GM23248 (cell line): ENCODE measurements at places on chromosomes 2 and 18.

DNA sequence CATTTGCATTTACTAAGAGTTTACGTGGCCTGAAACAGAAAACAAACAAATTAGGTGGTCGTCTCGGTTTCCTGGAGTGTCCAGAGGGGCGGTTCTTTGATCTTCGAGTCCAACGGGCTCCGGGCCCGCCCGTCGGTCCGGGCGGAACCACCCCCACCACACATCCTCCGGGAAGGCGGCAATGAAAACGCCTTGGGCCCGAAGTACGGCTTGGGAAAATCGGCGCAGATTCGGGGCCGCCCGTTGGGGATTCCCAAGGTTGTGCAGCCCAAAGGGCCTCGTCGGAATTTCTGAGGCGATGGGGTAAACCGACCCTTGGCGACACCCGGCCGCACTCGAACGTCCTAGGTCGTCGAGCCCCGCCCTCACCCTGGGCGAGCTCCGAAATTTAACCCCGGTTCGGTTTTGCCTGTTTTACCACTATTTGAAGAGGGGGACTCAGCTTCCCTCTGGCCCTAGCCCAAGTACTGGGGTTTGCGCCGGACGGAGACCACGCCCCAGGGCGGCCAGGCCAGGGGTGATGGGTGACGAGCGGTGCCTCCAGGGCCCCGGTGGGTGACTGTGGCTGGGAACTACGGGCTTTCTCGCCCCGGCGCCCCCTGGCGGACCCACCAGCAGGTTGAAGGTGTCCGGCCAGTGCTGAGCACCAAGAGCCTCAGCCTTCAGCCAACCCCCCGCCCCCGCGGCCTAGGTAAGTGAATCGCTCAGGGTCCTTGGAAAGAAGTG is 1.9 kb upstream of the CFAP53 start:
- DNase-seq: peak; percentile 82

- no peak for DNase-seq
Measured at GRCh38 chr2:240936106-240936505, 30.0 kb downstream of the CROCC2 start.

DNA sequence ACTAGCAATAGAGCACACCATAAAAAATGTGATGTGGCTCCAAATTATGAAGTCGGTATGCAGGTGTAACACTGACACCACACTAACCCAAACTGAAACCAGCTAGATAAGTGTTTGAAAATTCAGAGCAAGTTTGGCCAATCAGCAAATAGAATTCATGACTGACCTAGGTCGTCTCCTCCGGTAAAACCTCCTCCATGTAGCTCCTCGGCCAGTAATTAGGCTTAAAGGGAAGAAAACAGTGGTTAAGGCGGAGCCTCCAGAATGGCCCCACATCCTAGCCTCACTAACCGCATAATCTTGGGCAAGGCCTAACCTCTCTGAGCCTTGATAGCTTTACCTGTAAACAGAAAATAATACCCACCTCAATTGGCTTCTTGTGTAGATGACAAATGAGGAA is 30.1 kb downstream of the C1D start:
- no peak for DNase-seq

DNA sequence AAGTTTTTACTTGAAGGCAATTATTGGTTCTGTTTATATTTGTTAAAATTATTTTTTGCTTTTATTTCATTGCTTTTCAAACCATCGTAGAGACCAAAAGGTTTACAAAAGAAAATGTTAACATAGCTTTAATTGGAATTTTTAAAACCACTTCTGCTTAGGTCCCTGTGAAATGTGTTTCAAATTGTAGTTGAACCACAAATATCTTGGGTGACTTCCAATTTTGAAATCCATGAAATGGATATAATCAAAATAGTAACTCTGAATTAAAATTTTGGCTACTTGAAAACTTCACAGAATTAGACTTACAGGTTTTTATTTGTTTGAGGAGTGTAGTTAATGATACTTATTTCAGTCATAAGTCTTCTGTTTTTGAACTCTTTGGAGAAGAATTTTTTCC is 3.1 kb upstream of the SPAG16 start:
- peak; percentile 52 for DNase-seq

- DNase-seq: no peak
Measured at GRCh38 chr2:62511636-62512035, 5.6 kb upstream of the TMEM17 start.

DNA sequence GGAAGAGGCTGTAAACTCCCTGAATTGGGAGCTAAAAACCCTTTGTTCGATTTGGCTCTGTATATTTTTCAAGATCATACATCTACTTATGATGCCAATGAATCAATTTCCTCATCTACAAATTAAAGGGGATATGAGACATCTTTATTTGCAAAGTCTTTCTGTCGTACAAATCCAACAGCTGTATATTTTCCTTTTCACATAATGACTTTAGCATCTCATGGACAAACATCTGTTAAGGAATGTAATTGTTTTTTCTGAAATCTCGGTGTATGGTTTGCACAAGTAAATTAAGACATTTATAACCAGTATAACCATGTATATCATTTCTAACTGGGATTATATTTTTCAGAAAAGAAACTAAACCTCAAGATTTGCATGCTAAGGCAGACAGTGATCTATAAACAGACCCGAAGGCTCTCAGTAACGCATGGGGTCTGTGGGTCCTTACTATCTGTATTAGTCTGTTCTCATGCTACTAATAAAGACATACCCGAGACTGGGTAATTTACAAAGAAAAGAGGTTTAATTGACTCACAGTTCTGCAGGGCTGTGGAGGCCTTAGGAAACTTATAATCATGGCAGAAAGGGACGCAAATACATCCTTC is 130.8 kb downstream of the SLC8A1 start:
- DNase-seq: no peak

GRCh38 chr2:109197491-109198418 is 68.8 kb downstream of the SH3RF3 start:
- no peak for DNase-seq

DNA sequence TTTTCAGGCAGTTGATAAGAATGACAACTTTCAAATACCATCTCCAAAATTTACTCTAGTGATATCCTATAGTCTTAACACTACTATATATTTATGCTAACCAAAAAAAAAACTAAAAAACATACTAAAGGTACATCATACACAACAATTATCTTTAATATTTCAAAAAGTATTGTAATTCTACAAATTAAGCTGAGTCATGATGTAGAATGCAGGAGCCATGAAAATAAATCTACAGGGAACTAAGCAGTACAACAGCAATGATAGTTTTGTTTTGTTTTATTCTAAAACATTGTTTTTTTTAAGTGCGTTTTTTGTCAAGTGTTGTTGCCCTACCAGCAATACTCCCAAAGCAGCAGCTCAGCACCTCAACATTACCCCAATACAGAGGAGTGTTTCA is 314.3 kb downstream of the FSIP2 start:
- no peak for DNase-seq

DNA sequence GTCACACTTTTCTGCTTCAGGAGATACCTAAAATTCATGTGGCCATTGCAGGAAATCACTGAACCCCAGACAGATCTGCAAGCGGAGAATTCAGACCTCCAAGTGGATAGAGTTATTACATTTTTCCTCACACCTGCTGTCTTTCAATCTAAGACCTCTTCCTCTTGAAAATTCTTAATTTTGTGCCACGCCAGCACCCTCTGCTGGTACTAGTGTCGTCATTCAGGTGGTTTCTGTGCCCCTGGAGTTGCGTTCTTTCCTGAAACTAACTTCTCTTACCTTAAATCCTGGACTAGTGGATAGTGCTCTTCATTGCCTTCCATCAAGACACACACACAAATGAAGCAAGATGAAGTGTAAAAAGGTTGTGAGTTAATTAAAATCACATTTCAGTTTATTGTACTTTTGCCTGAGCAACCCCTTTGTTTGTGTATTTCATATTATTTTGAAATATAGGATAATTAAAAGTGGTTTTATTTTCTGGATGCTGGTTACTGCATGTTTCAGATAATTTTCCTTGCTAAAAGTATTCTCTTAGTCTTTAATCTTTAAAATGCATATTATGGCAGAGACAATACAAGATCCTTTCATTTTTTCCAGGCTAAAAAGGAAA is 1.6 kb upstream of the DNER start:
- no peak for DNase-seq

GRCh38 chr2:8177566-8177965 is 504.3 kb upstream of the ID2 start:
- no peak for DNase-seq

- DNase-seq: peak; percentile 54
Measured at GRCh38 chr2:112301171-112301584, 25.8 kb downstream of the ZC3H6 start.
